Heart left ventricle (tissue), 16 donors: ENCODE measurements at places on chromosomes 12 and 14.
A peak's percentile ranks its signal among the peaks of the same experiment; 100 is the strongest.

GRCh38 chr12:50986966-50987737 is 34.8 kb downstream of the HIGD1C start:
- peak; percentile 42 for DNase-seq

GRCh38 chr12:111312708-111313107 is 56.2 kb downstream of the PHETA1 start:
- no peak for DNase-seq

GRCh38 chr14:44438936-44439335 is 68.1 kb downstream of the FSCB start:
- no peak for DNase-seq

DNA sequence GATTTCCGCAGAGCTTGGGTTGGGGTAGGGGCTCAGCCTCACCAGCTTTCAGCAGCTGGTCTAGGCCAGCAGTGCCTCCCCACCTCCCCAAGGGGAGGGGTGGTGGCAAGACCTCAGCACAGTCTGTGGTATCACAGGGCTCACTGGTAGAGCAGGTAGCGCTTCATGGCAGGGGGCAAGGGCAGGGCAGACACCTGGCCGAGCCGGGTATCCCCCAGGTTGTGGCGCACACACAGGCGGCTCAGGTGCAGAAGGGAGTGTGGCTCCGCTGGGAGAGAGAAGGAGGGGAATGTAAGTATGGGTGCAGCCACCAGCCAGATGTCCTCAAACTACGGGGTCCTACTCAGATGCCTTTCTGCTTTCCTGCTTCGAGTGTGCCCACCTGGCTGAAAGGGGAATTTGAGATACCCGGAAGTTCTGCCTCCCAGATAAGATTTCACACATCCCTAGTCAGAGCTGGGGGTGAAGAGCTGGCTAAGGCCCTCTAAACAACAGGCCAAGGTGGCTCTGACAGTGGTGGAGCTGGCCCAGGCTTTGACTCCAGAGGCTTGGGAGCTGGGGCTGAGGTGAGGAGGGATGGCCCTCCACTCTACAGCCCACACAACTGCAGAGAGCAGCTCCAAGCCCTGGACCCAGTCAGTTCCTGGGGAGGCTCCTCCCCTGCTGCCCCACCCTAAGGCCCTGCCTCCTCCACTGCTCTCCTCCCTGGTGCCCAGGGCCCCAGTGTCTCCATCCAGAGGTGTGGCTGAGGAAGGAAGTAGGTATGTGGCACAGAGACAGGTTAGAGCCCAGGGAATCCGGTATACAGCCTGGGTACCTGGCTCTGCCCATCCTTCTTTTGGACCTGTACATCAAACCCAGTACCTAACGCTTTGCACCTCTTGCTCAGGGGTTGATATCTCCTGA is 1.8 kb downstream of the SPSB2 start:
- DNase-seq: no peak

DNA sequence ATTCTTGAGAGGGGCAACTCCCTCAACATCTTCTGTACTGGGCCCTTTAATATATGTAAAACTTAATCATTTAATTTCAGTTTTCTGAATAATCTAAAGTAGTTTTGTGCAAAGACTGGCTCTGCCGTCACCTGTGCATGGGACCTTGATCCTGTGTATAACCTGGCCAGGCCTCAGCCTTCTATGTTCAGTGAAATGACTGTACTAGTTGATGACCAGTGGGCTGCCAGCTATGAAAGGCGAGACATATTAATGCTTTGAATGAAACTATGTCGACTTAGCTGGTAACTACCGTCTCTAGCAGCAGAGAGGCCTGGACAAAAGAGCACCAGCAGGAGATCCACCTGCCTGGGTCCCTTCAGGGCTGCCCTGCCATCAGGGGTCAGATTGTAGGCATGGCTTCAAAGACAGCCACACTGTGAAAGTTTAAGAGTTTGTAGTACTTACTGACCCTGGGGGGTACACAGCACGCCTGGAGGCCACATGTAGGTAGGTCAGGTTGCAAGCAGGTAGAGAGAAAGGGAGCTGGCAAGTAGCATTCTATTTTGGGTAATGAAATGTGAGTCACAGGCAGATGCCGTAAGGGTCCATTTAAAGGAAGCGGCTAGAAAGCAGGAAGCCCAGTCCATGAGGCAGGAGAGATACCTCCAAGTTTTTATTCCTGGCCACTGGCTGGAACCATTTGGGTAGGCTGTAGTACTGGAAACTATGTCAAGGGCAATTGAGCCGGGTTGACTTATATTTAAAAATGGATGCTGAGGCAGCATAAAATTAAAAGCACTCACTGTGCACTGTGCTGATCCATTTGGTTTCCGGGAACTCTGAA is 77.2 kb downstream of the BHLHE41 start:
- DNase-seq: no peak

- no peak for DNase-seq
Measured at GRCh38 chr12:130827432-130827831, 11.6 kb downstream of the STX2 start.

DNA sequence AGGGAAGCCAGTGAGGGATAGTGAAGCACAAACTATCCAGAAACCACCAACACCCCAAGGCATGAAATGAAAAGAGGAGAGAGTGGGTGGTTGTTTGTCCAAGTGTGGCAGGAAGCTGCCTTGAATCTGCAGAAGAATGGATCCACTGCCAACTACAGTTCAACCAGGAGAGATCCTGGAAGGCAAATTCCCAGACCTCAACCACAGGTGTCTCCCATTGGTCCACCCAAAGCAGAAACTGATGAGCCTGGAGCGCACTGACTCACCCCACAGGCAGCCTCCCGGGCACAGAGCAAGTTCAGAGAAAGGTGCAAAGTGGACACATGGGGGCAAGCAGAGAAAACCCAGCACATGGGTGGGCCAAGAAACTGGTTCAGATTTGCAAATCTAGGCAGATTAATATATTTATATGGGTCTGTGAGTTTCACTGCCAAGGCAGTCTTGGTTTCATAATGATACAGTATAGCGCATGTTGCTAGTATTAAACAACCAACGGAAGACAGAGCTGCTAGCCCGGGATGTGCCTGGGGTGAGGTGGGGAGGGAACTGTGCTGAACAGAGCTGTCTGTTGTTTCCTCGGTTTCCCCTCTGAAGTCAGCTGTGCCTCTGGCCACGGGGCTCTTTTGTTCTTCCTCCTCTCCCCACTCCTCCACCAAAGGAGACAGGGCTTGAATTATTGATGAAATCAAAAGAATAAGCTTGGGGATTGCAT is 416.2 kb upstream of the CCDC196 start:
- DNase-seq: no peak

GRCh38 chr12:13465635-13466034 is 269.1 kb downstream of the EMP1 start:
- peak; percentile 25 for DNase-seq

DNA sequence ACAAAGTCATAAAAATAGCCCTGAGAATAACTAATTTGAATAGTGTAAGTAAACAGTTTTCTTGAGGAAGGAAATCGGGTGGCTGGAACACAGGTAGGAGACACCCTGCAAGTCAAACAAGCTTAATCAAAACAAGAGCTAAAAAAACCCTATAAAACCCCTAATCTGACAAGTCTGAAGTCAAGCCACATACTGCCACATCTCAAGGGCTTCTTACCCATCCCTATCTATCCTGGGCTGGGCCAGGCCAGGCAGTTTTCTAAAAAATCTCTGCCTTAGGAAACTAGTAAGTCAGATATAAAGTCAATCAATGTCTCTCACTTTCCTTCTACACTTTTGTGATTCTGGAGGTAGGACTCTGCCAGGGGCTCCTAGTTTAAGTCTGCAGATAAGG is 15.3 kb downstream of the UBE2N start:
- no peak for DNase-seq

DNA sequence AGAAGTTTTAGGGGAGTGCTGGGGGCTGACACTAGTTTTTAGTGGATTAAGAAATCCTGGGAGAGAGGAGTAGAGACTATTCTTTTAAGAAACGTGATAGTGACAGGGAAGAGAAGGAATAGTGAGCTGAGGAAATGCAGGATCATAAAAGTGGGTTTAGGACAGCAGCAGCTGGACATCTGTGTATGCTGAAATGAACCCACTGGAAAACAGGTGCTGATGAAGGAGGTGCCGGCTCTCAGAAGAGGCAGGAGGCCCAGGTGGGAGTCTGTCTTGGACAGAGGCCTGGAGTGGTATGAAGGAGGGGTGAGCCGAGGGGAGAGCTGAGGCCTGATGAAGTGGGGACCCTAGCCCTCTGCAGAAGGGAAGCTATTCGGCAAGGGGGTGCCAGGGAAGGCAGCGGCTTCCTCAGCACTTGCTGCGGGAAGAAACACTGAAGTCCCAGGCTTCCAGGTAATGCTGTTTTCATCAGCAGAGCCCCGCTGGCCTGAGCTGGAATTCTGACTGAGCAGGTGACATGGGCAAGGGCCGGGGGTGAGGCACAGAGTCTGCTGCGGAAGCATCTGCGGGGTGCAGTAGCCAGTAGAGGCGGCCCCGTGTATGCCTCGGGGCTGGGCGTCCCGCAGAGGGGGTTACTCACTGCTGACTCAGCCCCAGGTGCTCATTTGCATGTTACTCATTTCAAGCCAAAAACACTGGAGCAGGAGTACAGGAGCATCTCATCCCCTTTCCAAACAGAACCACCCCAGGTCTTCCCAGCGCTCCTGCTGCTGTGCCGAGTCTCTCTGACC is 89.7 kb downstream of the TMCC3 start:
- DNase-seq: no peak

DNA sequence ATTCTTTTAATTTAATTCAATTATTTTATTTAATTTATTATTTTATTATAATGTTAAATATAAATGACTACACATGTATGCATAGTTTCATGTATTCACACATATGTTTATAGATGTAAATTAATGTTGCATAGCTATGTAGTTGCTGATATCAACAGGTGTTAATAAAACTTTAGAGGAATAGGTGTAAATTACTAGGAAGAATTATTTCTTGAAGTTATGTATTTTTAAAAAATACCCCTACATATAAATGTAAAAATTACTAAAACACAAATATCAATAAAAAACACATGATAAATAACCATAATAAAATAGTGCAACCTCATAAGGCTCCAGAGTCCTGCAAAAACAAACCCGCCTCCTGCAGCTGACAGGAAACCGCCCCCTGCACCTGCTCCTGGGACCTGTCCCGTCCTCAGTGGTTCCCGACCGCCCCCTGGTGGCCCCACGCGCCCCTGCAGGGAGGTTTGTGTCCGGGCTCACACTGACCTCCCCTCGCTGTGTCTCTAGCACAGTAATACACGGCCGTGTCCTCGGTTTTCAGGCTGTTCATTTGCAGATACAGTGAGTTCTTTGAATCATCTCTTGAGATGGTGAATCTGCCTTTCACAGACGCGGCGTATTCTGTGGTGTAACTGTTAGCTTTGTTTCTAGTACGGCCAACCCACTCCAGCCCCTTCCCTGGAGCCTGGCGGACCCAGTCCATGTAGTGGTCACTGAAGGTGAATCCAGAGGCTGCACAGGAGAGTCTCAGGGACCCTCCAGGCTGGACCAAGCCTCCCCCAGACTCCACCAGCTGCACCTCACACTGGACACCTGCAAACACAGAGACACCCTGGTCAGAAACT is 1264.0 kb downstream of the TMEM121 start:
- peak; percentile 43 for DNase-seq

DNA sequence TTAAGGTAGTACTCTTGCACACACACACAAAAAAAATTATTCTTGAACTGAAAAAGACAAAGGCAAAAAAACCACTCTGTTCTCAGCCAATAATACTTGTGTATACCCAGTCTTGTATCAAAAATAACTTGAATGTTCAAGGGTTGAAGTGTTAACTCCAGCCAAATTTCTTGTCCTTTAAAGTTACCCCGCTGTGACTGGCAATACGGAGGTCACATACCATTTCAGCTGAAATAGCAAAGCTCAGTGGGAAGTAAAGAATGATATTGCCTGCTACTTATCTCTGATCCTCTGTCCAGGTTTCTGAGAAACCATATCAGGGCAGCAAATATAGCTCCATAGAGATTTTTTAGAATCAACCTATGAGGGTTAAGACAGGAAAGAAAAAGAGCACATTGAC is 167.4 kb downstream of the C12orf50 start:
- no peak for DNase-seq

GRCh38 chr12:11833174-11833895 is 183.9 kb downstream of the ETV6 start:
- no peak for DNase-seq

DNA sequence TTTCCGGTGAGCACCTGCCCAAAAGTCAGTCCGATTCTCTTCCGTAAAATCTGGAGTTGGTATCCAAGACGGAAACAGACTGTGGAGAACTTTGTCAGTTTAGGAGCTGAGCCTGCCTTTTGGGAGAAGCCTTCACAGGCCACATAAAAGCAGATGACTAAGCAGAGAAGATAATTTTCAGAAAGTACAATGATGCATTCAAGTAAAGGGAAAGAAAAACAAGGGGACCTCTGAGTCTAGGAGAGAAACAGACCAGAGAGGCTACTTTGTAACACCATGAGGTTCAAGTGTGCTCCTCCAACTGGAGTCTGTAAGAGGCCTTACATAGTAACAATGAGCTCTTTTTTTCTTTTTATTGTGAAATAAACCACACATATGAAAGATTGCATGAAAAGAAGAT is 21.1 kb downstream of the TMED8 start:
- no peak for DNase-seq

DNA sequence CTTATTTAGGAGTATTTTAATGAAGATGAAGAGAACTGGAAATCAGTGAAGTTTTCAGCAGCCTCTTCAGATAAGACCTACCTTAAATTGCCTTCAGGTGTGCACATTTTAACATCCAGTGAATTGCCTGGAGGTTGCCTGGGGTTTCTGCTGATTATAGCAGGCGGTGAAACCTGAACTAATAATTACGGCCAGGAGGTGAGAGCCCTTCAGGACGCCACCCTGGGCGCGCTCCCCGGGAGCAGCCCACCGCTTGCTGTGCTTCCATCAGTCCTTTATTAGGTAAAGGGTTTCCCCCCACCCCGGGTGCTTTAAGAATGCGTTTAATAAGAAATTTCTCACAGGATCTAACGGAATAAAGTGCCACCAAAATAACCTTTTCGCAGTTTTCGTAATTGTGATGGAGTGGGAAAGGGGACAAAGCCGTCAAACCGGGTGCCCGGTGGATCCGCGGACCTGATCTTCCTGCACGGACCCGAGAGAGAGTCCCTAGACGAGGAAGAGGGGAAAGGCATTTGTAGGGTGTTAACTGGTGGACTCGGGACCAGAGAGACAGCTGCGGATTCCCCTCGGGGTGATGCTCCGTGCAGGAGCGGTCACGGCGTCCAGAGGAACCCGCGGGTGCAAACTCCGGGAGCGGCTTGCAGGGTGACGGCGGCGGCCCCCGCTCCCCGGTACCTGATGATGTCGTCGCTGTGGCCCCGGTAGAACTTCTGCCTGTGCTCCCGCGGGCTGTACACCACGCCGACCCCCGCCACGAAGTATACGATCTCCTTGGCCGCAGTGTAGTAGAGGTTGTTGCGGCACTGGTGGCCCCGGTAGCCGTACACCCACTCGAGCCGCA is 902 bp downstream of the EML5 start:
- DNase-seq: no peak

DNA sequence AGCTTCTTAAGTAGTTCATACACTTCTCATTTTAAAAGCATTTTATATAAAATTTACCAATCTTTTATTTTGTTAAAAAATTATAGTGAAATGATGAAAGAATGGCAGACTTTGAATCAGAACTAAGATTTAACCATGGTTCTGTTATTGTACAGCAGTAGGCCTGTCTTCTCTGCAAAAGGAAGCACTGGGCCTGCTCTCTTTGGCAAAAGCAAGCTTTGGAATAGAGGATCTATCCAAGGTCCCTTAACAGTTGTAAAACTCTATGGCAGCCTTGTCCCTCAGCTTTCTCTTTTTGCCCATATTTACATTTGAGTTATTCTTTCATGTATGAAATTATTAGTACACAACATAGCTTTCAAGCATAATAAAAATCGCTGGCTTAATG is 82.8 kb downstream of the PLEKHG7 start:
- DNase-seq: no peak

- DNase-seq: no peak
Measured at GRCh38 chr14:65169351-65169750, 67.0 kb upstream of the MAX start.
